ENCODE measurements at places on chromosomes 2 and 18.
A peak's percentile ranks its signal among the peaks of the same experiment; 100 is the strongest.

- DNase-seq, result no peak
Observed at GRCh38 chr18:39455285-39455684, 1889.7 kb upstream of the CELF4 start.

GRCh38 chr2:148255929-148256328 lies 235.0 kb downstream of the MBD5 start:
- no peak for DNase-seq

DNA sequence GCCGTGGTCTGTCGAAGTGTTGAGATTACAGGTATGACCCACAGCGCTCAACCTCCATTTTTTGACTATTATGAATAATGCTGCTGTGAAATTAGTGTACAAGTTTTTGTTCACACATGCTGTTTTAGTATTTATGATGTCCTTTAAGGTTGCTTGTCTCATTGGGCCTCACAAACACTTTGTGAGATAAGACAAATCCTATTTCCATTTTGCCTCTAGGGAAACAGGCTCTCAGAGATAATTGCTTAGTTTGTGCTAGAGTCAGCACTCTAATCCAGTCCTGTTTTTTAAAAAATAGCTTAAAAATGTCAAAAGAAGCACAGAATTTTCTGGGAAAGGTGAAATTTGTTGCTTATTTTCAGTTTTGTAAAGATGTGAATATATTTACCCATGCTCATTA lies 43.3 kb upstream of the CUL3 start:
- DNase-seq, result no peak

- no peak for DNase-seq
Observed at GRCh38 chr2:74862020-74862964, 28.4 kb downstream of the HK2 start.

- no peak for DNase-seq
Observed at GRCh38 chr2:105843476-105844374, 99.0 kb downstream of the NCK2 start.

GRCh38 chr2:155815851-155816250 lies 516.7 kb downstream of the NR4A2 start:
- no peak for DNase-seq

DNA sequence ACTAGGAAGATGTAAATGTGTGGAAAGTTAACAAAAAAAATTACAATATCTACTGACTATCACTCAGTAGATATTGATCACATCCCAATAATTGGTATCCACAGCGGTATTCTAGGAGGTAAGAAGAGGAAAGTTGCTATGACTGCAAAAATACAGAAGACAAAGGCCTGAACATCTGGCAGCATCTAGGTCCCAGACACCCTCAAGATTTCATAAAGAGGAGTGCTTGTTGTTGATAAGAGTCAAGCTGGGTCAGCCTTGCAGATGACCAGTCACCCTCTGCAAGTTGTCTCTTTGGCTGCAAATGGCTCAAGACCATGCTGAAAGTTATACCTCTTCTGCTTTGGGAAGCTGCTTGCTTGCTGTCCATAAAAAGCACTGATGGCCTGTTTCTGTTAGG lies 228.4 kb upstream of the FBXO11 start:
- no peak for DNase-seq

DNA sequence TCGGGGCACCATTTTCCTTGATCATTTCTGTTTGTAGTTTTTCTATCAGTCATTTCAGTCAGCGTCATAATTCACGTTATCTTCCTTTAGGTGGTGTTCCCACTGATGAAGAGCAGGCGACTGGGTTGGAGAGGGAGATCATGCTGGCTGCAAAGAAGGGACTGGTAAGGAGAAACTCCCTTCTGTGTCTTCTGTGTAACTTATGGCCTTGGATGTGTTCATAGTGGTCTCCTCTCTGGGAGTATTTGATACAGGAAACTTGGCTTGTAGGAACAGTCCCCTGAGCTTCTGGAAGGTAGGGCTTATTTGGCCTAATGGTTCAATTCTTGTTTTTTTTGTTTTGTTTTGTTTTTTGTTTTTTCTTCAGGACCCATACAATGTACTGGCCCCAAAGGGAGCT lies 1.1 kb downstream of the COX5B start:
- no peak for DNase-seq

- DNase-seq, result no peak
Observed at GRCh38 chr2:151357359-151357758, at the start of gene TNFAIP6. Gene TNFAIP6, plus strand, starts transcription at chr2:151357592. Its CDS starts 75 bp downstream, at chr2:151357667.

DNA sequence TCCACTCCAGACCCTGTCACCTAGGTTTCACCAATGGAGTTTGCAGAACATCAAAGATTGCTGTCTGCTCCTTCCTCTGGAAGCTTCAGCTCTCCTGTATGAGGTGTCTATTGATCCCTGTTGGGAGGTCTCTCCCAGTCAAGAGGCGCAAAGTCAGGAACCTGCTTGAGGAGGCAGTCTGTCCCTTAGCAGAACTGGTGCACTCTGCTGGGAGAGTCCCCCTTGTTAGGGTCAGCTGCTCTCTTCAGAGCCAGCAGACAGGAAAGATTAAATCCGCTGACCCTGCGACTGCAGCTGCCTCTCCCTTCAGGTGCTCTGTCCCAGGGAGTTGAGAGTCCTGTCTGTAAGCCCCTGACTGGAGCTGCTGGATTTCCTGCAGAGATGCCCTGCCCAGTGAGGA lies 195.7 kb downstream of the PPP1R1C start:
- no peak for DNase-seq

DNA sequence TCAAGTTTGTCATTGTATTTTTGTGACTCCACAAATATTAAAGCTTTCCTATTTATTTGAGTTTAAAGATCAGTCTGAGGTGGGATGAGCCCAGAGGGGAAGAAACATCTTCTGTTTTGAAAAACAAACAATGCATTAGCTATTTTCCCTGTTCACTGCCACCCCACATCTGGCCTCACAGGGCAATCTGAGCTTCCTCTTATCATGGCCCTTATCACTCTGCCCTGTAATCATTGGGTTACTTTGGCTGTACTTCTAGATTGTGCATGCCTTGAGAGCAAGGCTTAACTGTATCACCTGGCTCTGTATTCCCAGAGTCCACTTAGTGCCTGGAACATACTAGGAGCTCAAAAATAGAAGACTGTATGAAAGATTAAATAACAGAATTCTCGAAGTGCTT lies 241.6 kb upstream of the NT5C1B start:
- no peak for DNase-seq

DNA sequence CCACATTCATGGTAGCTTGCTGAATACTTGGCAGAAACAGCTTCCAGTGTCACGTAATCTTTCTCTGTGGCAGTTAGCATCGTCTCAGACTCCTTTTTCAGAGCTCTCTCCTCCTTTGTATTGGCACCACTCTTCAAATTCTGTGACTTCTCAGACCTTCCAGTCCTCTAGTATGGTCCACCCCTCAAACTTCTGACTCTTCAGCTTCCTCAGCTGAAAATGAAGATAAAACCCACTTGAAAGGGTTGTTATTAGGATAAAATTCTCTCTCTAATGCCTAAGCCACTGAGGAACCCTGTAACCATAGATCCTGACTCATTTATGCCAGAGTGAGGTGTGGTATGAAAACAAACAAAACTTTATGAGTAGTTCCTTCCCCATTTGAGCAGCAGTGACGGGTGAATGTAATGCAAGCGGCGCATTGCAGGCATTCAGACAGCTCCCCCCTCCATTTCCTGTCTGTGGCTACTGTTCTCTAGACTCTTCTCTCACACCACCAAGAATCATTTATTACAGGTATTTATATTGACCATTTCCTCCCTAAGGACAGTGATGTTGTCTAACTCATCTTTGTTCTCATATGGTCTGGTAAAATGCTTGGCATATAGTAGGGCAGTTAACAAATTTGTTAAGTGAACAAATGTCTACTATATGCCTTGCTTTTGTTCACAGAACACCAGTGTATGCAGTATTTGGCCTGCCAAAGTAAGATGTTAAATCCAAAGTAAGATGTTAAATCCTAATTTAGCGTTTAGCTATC lies 35.3 kb downstream of the GALNT1 start:
- DNase-seq, result peak; percentile 46

GRCh38 chr2:97747285-97747684 lies 33.9 kb downstream of the ZAP70 start:
- DNase-seq, result no peak

GRCh38 chr2:222518570-222519381 lies 94.4 kb downstream of the SGPP2 start:
- DNase-seq, result no peak

- DNase-seq, result no peak
Observed at GRCh38 chr2:177816766-177817165, 255.8 kb downstream of the PDE11A start.

DNA sequence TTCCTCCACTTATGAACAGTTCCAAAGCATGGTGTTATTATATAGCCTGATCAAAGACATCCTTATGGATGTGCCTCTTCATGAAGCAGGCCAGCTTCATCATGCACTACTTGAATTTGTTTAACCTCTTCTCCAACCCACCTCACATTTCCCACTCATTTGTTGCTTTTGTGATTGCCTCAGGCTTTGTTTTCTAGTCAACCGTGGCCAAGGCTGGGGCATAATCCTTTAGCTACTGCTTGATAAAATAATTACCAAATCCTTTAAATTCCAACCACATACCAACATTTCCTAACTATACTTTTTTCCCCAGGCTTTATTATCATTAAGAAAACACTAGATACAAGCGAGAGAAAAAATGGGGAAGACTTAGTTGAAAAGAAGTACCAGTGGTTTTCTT lies 39.6 kb upstream of the SCN1A start:
- no peak for DNase-seq

GRCh38 chr2:217096474-217097225 lies 236.8 kb upstream of the TNP1 start:
- DNase-seq, result no peak

GRCh38 chr2:102120701-102121159 lies 21.8 kb upstream of the IL1R1 start:
- DNase-seq, result no peak

GRCh38 chr2:232309592-232309991 lies 69.0 kb upstream of the ALPP start:
- DNase-seq, result peak; percentile 48

- no peak for DNase-seq
Observed at GRCh38 chr2:10132043-10132575, 9.6 kb downstream of the RRM2 start.

DNA sequence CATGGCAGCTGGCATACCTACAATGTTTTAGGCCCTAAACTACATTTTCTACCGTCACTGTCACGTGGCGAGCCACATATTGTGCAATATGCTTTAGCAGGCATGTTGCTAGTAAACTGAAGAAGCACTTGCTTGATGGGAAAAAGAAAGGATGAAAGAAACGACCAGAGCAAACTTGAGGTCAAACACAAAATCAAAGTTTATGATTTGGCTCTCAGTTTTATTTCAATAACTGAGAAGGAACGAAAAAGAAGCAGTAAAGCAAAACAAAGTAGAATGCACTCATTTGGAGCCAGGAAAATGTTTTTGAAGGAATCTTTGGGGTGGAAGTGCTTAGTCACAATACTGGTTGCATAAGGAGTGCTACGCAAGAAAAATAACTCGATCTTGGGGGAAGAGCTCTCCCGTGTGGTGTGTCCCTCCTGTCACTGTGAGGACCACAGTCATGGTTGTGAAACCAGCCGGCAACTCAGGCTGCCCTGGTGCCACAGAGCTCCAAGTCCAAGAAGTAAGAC lies 349.8 kb downstream of the RBM43 start:
- no peak for DNase-seq

- no peak for DNase-seq
Observed at GRCh38 chr18:250685-251084, 17.2 kb downstream of the THOC1 start.

DNA sequence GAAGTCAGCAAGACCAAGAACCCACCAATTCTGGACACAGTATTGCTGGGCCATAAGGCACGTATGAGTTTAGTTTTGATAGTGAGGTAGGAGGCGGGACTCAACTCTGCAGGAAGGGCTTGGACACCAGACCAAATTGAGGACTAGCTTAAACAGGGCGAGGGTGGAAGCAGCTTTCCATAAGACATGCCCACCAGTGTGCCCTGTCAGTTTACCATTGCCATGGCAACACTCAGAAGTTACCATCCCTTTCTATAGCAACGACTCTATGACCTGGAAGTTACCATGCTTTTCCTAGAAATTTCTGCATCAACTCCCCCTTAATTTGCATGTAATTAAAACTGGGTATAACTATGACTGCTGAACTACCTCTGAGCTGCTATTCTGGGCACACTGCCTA lies 2.8 kb downstream of the M1AP start:
- DNase-seq, result no peak

DNA sequence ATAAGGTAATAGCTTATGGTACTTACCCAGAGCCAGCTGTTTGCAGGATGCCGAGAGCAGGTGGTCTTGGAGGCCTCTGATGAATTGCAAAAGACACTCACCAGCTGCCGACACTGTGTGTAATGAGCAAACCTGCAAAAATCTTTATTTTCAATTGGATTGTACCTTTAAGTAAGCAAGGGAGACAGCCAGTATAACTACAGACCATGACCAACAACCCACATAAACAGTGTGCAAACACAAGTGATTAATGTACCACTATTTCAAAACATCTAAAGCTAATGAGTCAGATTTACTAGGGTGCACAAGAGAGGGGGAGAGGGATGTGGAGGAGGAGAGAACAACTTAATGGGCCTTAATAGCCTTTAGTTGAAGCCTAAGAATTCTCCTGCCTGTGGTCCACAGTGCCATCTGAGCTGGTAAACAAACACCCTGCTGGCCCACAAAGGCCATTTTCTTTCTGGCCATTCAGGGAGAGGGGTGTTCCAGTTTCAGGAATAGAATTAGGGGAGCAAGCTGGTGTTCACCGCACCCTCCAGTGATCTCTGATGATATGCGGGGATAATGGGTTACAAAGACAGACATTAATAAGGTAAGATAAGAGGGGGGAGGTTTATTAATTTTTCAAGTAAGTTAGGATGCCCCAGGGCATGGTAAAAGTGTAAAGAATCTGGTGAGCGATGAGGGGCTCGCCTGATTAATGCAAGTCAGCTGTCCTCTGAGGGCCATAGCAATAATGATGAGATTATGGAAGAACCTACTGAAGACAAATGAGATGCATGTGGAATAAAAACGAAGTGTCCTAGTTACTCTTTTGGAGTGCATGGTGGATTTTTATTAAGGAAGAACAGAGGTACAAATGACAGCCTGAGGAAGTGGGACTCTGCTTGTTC lies 196.4 kb downstream of the HRH4 start:
- no peak for DNase-seq

- DNase-seq, result no peak
Observed at GRCh38 chr18:47773931-47774330, 156.5 kb downstream of the SMAD2 start.

Measured in CD8-positive, alpha-beta T cell (primary cell).